Dorsolateral prefrontal cortex (tissue), 122 donors: ENCODE measurements at places on chromosomes 7 and 10.

DNA sequence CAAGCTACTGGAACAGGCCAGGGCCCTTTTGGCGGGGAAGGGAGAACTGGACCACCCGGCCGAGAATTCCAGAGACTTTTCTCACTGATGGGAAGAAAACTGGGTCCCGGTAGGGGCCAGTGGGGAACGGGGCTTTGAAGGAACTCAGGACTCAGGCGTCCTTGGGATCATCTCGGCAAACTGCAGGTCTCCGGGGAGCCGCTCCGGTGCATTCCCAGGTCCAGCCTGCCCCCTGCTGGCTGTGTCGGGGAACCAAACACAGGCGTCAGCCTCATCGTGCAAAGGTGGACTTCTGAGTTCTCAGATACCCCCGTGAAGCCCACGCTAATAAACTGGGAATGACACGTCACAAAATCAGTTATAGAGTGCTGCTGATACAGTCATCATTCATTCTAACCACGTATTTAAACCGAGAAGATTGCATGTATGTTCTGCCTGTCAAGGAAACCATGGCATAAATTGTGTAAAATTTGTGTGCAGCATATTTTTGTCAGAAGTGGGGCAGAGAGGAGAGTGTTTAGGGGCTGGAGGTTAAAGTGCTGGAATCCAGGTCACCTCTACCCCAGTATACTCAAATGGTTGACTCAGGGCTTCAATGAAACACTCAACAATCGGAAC lies 76.1 kb upstream of the CPXM2 start:
- peak; percentile 80 for DNase-seq

- DNase-seq: no peak
These were observed 863 bp downstream of the CALD1 start for GRCh38 chr7:134780166-134780828.

DNA sequence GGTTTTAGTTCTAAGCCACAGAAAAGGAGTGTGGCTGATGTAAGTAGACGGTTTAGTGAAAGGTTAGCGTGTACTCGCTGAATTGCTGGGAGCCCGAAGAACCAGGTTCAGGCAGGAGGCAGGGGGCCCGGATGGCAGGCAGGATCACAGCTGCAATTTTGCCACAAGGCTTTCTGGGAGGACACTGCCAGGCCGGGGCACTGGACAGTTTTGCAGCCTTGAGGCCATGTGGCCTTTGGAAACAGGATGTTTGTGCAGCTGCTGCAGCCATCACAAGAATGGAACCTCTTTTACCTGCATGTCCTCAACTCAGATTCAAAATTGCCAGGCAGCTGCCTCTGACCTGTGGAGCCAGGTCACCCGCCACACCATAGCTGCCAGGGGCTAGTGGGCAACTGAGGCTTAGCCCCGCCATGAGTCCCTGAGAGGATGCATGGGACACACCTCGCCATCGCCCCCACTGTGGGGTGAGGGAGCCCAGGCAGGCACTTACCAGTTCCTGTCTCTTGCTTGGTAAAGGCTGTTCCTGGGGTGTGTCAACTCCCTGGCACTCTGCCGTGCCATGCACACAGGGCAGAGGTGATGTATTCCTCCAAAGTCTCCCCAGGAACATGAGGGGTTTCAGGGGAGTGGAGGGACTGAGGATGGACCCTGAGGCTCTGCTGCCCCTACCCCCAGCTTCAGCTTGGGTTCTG lies 188.6 kb downstream of the RPS24 start:
- no peak for DNase-seq

GRCh38 chr7:137342265-137342664 lies 1.3 kb downstream of the PTN start:
- no peak for DNase-seq

DNA sequence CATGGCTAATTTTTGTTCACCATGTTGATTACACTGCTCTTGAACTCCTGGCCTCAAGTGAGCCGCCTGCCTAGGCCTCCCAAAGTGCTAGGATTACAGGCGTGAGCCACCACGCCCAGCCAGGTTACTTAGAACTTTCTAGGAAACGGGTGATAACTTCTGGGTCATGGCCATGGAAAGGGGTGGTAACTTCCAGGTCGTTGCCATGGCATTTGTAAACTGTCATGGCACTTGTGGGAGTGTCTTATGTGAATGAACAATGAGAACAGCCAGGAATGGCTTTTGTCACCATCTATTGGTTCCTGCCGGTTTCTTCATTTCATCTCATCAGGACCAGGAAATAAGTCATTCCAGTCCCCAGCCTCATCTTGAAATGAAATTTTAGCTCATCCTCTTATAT lies 120.9 kb downstream of the SLC16A9 start:
- no peak for DNase-seq

DNA sequence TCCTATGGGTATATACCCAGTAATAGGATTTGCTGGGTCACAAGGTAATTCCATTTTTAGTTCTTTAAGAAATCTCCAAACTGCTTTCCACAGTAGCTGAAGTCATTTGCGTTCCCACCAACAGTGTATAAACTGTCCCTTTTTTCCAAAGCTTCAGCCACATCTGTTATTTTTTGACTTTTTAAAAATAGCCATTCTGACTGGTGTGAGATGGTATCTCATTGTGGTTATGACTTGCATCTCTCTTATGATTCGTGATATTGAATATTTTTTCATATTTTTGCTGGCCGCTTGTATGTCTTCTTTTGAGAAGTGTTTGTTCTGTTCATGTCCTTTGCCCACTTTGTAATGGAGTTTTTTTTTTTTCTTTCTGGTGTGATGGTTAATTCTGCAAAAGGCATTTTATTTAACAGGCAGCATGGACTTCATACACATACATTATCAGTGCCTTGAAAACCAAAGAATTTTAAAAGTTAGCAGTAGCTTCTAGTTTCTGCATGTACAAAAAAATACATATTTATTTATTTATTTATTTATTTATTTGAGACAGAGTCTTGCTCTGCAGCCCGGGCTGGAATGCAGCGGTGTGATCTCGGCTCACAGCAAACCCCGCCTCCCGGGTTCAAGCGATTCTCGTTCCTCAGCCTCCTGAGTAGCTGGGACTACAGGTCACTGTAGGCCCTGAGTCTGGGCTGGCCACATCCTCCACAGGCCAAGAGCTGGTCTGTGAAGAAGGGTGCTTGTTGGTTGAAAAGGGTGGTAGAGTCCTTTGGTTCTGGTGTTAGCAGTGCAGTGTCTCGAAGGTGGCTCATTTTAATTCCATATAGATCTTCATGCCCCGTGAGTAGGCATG lies 32.3 kb downstream of the AGR3 start:
- no peak for DNase-seq

GRCh38 chr10:93815304-93816096 lies 57.8 kb downstream of the LGI1 start:
- no peak for DNase-seq

GRCh38 chr10:17647326-17647725 lies 3.4 kb downstream of the STAM start:
- DNase-seq: no peak

DNA sequence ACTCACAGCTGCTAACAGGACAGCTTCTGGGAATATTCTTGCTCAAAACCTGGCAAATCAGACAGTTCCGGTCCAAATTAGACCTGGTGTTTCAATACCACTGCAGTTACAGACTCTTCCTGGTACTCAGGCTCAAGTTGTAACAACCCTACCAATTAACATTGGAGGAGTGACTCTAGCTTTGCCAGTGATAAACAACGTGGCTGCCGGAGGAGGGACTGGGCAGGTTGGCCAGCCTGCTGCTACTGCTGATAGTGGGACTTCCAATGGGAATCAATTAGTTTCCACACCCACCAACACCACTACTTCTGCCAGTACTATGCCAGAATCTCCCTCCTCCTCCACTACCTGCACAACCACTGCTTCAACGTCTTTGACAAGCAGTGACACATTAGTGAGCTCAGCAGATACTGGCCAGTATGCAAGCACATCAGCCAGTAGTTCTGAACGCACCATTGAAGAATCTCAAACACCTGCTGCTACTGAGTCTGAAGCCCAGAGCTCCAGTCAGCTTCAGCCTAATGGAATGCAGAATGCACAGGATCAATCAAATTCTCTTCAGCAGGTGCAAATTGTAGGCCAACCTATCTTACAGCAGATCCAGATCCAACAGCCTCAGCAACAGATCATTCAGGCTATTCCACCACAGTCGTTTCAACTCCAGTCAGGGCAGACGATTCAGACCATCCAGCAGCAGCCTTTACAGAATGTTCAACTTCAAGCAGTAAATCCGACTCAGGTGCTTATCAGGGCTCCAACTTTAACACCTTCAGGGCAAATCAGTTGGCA lies 2.1 kb downstream of the SP4 start:
- DNase-seq: no peak

DNA sequence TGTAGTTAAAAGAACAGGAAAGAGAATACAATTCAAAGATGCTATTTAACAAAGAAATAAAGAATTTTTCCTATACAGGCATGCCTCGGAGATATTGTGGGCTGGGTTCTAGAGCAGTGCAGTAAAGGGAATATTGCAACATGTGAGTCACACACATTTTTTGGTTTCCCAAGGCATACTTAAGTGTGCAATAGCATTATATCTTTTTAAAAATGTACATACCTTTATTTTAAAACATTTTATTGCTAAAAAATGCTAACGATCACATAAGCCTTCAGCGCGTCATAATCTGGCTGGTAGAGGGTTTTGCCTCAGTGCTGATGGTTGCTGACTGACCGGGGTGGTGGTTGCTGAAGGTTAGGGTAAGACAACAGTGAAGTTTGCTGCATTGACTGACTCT lies 54.4 kb downstream of the ESYT2 start:
- no peak for DNase-seq

DNA sequence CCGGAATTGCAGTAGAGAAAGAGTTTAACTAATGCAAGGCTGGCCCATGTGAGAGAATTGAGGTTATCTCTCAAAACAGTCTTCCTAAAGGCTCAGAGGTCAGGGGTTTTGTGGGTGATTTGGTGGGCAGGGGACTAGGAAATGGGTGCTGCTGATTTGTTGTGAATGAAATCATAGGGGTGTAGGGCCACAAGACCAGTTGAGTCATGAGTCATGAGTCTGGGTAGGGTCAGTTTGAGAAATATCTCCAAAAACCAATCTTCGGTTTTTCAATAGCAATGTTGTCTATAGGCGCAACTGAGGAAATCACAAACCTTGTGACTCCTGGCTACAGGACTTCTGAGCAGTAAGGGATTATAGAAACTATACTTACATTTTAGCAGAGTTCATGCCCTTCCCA lies 460.0 kb upstream of the NRP1 start:
- no peak for DNase-seq

DNA sequence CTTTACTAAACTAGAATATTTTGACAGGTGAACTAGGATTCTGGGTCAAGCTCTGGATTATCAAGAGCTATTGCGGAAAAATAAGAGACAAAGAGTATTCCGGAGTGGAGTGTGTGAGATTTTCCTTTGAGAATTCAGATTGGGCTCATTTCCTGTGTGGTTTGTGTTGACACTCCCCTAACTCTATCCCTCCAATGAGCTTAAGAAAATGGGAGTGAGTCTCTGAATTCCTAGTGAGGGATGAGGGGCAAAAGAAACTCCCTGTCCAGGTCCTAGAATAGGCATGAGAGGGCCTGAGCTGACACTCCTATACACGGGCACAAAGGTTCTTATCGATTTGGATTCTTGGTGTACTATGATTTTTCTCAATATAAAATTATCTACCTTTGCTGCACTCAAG lies 10.2 kb downstream of the KLF14 start:
- no peak for DNase-seq

DNA sequence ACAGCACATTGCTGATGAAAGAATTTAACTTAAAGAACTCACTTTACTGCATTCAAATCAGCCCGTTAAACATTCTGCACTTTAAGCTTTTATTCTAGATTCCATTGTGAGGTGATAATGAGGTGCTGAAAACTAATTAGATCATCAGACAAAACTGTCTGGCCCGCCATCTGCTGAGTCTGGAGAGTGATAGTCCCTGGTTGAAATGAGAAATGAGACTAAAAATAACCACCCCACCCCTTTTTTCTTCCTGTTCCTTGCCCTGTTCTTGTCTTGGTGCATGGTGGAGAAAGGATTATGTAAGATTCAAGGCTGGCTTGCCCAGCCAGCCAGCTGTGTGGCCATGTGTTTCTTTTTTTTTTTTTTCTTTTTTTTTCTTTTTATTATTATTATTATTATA lies 277.0 kb upstream of the COBL start:
- DNase-seq: no peak

GRCh38 chr7:41351091-41351490 lies 351.8 kb downstream of the INHBA start:
- no peak for DNase-seq

GRCh38 chr10:68067029-68067428 lies 8.1 kb downstream of the HERC4 start:
- DNase-seq: no peak

GRCh38 chr7:117312593-117313580 lies 10.0 kb downstream of the WNT2 start:
- DNase-seq: no peak

DNA sequence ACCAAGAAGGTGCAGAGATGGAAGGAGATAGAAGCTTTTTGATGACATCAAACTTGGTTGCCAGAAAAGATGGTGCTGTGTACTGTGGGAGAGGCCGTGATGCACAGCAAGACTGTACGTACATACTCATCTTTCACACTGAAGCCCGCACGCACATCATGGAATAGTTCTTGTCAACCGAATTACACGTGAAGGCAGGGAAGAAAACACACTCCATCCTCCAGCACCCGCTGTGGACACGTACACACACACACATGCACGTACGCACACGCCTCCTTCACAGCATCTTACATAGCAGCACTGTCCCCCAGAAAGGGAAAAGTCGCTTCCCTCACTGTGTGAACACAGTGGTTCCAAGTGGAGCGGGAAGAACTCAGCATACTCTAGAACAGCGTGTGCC lies 54.5 kb upstream of the DDC start:
- no peak for DNase-seq

DNA sequence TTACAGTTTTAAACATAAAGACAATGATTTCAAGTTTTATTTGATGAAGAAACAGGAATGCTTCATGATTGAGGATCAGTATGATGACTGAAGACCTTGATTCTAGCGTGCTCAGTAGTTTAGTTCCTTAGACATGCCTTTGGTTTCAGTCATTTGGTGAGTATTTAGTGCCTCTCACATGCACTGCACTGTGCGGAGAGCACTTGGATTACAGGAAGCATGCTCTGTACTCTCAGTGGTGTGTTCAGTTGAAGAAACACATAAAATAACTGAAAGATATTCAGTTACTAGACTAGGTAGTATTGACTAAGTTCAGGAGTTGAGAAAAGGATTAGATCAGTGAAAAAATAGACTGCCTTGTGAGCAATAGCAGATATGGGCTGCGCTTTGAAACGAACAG lies 25.5 kb downstream of the RBM17 start:
- no peak for DNase-seq
